Stimulated activated CD4-positive, alpha-beta T cell treated with anti-CD3 and anti-CD28 coated beads, Interleukin-2, amount 100 ng/mL, for 24 hours (primary cell): ENCODE measurements at places on chromosomes 2 and 18.

DNA sequence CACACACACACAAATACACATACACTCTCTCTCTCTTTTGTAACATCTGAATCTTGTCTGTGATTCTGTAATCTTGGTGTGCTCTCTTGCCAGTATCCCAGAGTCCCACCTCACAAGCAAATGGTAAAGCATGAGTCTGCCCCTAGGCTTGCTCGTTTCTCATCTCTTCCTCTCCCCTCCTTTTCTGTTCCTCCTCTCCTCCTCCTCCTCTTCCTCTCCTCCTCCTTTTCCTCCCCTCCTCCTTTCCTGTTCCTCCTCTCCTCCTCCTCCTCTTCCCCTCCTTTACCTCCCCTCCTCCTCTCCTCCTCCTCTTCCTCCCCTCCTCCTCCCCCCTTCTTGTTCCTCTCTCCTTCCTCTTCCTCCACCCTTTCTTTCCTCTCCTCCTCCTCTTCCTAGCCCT is 59.0 kb downstream of the TNFRSF11A start:
- DNase-seq, result no peak

DNA sequence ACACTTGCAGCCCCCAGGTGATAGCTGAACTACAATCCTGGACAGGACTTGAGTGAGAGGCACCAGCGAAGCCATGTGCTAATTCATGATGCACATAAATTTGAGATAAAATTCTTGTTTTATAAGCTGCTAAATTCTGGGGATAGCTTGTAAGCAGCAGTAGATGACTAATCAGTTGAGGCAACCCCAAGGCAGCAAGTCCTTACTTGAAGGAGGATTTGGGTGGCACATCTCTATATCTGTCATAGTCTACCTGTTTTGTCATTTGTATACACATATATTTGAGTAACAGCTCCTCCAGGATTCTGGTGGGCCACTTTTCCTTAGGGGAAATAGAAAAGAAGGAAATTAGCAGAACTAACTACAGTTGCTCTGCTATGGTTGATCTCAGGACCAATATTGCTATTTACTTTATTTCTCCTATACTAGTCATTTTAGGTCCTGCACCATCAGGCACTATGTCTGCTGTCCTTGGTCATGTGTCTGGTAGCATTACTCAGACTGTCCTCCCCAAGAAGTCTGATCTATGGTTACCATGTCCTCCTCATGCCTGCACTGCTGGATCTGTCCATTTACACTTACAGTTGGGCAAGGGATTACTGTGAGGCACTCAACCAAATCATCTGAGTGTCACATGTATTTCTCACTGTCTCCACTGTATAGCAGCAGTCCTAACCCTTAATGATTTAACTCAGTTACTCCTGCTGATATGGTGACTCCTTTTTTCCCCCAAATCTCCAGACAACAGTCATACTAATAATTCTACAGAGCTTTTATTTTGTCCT is 436.0 kb upstream of the CWC22 start:
- DNase-seq, result no peak

- no peak for DNase-seq
These were observed 2.1 kb downstream of the CNTNAP5 start for GRCh38 chr2:124027182-124027581.

- DNase-seq, result no peak
These were observed 155.1 kb upstream of the L3MBTL4 start for GRCh38 chr18:6569813-6570212.

- DNase-seq, result no peak
These were observed 426.7 kb downstream of the TRIB2 start for GRCh38 chr2:13143451-13143850.

DNA sequence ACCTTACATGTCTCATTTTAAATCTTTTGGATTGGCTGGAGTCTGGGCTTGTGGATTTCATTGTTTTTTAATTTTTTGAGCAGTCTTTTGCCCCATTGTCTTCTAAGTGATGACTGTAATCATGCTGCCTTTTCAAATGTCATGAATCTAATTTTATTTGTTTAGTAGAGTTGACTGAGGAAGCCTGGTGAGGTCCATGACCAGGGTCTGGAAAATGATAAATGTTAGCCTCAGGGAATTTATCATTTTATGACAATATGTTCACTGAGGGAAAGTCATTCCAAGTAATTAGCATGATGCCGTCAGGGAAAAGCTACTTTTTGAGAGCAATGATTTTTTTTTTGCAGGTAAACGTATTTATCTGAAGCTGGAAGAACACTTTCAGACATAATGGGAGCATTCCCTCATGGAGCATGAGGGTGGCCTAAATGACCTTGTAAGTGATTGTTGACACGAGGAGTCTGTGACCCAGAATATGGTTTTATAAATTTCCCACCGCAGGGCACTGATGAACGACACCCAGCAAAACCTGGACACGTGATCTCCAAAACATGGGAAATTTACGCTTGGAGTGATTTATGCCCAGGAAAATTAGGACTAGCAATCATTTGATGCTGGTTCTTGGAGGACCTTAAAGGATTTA is 155.3 kb upstream of the NABP1 start:
- no peak for DNase-seq

DNA sequence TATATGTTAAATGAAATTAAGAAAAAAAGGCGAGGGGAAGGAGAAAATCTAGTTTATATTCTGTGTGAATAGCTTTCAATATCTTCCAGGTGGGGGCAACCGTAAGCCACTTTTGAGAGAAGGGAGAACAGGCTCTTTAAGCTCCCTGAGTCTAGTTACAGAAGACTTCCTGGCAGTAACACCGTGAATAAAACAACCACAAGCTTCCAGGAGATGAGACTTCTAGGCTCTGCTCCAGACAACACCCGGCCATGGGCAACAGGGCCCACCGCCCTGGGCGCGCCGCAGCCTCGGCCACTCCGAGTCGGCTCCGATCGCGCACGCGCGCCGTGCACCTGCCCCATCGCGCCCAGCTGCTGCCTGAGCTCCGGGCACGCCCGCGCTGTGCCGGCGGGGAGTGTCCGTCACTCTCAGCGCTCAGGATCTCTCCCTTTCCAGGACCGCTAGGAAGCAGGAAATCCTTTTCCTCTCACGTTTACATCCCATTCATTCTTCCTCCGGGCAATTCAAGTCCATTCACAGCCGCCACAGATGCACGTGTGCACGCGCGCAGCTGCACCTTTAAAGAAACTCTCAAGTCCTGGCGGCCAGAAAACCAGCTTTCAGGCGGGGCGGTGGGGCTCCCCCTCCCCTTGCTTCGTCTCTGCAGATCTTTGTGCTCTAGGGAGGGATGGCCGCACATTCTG is 19.4 kb upstream of the PAX3 start:
- DNase-seq, result peak; percentile 46

GRCh38 chr2:11307764-11308415 is 36.5 kb downstream of the ROCK2 start:
- DNase-seq, result no peak
